ENCODE measurements at places on chromosomes 6 and 20. TPM values are rescaled to one million over a fixed set of nuclear protein-coding genes. Genes with fewer than 3 reads are reported as not detected.

NOX3 gene
- not detected for total RNA-seq

GRCh38 chr6:119077391-119077642 is 1.1 kb downstream of the FAM184A start:
- DNase-seq, result no peak

SNX21 gene
- total RNA-seq, result 0.65 TPM

DNA sequence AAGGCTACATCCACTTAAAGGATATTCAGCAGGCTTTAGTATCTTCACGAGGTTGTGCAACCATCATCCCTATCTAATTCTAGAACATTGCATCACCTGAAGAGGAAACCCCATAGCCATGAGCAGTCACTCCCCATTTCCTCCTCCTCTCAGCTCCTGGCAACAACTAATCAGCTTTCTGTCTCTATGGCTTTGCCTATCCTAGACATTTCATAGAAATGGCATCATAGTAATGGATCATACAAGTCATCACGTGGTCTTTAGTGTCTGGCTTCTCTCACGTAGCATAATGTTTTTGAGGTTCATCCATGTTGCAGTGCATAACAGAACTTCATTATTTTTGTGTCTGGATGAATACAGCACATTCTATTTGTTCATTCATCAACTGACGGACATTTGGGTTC is 20.5 kb downstream of the SNAI1 start:
- DNase-seq, result no peak

- no peak for DNase-seq
These were observed 28.1 kb downstream of the SNRNP48 start for GRCh38 chr6:7617801-7618764.

- DNase-seq, result no peak
These were observed 17.4 kb upstream of the ADGRG6 start for GRCh38 chr6:142284419-142284818.

GRCh38 chr6:90483116-90483839 is 103.6 kb downstream of the MAP3K7 start:
- no peak for DNase-seq

BCAS1 gene
- total RNA-seq, result 0.93 TPM

DNA sequence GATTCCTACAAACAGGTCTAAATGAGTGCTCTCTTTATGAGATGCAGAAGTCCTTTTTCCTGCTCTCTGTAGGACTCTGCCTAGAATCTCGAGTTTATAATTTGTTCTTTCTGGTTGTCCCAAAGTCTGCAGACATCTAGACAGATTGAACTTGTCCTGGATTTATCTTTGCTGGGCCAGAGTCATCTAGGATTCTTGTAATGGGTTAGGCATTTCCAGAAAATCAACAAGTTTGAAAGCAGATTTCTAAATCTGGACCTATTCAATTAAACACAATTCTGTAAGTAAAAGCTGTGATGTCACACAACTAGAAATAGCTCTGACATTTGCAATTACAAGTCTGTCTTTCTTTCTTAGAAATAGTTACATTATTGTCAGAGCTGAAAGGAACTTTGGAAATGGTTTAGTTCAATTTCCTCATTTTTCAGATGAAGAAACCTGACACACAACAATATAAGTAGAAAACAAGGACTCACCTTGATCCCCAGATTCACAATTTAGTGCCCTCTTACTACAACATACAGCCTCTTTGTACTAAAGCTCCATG is 4.2 kb upstream of the RSPO3 start:
- no peak for DNase-seq

GRCh38 chr6:144216668-144217218 is 66.4 kb downstream of the STX11 start:
- no peak for DNase-seq

- DNase-seq, result peak; percentile 51
These were observed 33.9 kb downstream of the SLC17A4 start for GRCh38 chr6:25788305-25788922.

RSPO4 gene
- total RNA-seq, result 0.09 TPM

POLR1H gene
- 113 TPM for total RNA-seq

DNA sequence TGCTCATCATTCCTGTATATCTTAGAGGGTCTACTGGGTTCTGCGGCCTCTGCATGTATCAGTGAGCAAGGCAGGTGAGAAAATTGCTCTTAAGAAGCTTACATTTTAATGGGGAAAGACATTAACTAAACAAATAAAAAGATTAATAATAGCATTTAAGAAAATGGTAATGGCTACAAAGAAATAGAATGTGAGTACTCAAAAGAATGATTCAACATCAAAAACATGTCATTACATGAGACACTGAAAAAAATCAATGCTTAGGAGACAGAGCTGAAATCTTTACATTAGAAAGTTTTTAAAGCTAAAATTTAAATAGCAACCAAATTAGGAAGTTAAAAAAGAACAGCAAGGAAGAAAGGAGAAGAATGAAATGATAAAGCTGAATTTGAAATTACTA is 146.9 kb upstream of the PHACTR1 start:
- no peak for DNase-seq

- no peak for DNase-seq
These were observed 5.5 kb downstream of the TGM2 start for GRCh38 chr20:38159566-38159956.

DNA sequence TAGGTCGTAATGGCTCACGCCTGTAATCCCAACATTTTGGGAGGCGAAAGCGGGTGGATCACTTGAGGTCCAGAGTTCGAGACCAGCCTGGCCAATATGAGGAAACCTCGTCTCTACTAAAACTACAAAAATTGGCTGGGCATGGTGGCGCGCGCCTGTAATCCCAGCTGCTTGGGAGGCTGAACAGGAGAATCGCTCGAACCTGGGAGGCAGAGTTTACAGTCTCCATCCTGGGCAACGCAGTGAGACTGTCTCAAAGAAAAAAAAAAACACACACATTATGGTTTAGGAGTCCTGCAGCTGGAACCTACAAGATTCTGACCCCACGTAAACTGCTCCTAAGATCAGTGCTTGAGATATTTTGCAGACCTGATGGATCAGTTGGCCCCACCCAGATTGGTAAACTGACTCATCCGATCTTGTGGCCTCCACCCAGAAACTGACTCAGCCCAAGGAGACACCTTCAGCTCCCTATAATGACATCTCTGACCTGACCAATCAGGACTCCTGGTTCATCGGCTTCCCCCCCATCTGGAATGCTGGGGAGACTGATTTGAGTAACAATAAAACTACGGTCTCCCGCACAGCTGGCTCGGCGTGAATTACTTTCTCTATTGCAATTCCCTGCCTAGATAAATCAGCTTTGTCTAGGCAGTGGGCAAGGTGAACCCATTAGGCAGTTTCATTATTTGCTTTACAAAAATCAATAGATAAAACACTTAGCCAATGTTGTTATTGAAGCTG is 96.2 kb upstream of the BTN3A2 start:
- DNase-seq, result peak; percentile 73

- no peak for DNase-seq
These were observed 429.3 kb downstream of the PHF3 start for GRCh38 chr6:64064919-64065318.

- DNase-seq, result no peak
These were observed 167.2 kb upstream of the KCNG1 start for GRCh38 chr20:51189814-51190782.
